ENCODE measurements at places on chromosomes 5 and 9. TPM values are rescaled to one million over a fixed set of nuclear protein-coding genes. Genes with fewer than 3 reads are reported as not detected.

SREK1 gene
- 108 TPM for polyA plus RNA-seq

TTC23L gene
- polyA plus RNA-seq, result 2.5 TPM

CSF2 gene
- not detected for polyA plus RNA-seq

CDC25C gene
- polyA plus RNA-seq, result 8.0 TPM

ATP10B gene
- polyA plus RNA-seq, result 0.16 TPM

CCDC171 gene
- 4.5 TPM for polyA plus RNA-seq

AK8 gene
- polyA plus RNA-seq, result 3.8 TPM

UNC13B gene
- 11.0 TPM for polyA plus RNA-seq

PRUNE2 gene
- polyA plus RNA-seq, result 5.3 TPM

ZNF454 gene
- 6.2 TPM for polyA plus RNA-seq

IFNA21 gene
- not detected for polyA plus RNA-seq

ARHGEF39 gene
- polyA plus RNA-seq, result 9.7 TPM

SPDL1 gene
- 44.1 TPM for polyA plus RNA-seq

UBAP2 gene
- 34.2 TPM for polyA plus RNA-seq

CDH9 gene
- polyA plus RNA-seq, result 9.7 TPM

FPGS gene
- 50.7 TPM for polyA plus RNA-seq

CATSPER3 gene
- 1.2 TPM for polyA plus RNA-seq

Measured in left renal pelvis (tissue), 4 donors.